ENCODE measurements at places on chromosomes 2 and 18. TPM values are rescaled to one million over a fixed set of nuclear protein-coding genes. Genes with fewer than 3 reads are reported as not detected.

UGT1A4 gene
- polyA plus RNA-seq: not detected

PRSS56 gene
- polyA plus RNA-seq: not detected

REG1B gene
- not detected for polyA plus RNA-seq

PSMA8 gene
- 4.1 TPM for polyA plus RNA-seq

FOXI3 gene
- polyA plus RNA-seq: not detected
